ENCODE measurements at places on chromosomes 3 and 15. TPM values are rescaled to one million over a fixed set of nuclear protein-coding genes. Genes with fewer than 3 reads are reported as not detected.

- H3K36me3 ChIP-seq, result peaks cover 4% of the 10 kb centered on the region
- DNase-seq, result no peak
- H3K4me1 ChIP-seq, result peaks cover 13% of the 10 kb centered on the region
Measured at GRCh38 chr15:74888716-74889115, 1.1 kb upstream of the MPI start.

The TM4SF1 gene
- total RNA-seq, result 487 TPM

DNA sequence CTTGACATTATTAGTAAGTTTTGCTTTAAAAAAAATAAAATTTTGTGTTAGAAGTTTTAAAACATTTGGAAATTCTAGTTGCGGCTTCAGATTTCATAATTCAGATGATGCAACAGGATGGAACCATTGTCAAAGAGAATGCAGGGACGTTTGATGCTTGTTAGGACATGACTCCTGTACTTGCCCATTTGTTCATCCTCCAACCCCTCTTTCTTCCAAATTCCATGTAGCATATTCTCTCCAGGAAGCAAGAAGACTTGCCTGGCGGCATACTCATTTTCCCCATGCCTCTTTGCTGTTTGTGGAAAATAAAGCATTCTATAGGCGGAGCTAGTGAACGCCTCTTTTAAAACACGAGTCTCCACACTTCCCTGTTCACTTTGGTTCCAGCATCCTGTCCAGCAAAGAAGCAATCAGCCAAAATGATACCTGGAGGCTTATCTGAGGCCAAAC, at the start of gene CSTA:
Gene CSTA, plus strand, starts transcription at position 378 of the 453 bp plus-strand sequence. Its CDS starts 45 bp downstream, at position 423.
- no peaks in the 10 kb centered on the region for H3K27me3 ChIP-seq
- H3K36me3 ChIP-seq, result no peaks in the 10 kb centered on the region
- H3K27ac ChIP-seq, result no peak within 1 kb of the TSS
- no peak within 1 kb of the TSS for H3K4me3 ChIP-seq

The NRROS gene
- total RNA-seq, result 22.6 TPM
